Lower lobe of right lung (tissue), 2 donors: ENCODE measurements at places on chromosomes 2 and 18. TPM values are rescaled to one million over a fixed set of nuclear protein-coding genes. Genes with fewer than 3 reads are reported as not detected.

- peaks cover 98% of the 10 kb centered on the region for H3K36me3 ChIP-seq
- no peak overlapping the region for H3K27ac ChIP-seq
- no peaks in the 10 kb centered on the region for H3K27me3 ChIP-seq
- H3K4me3 ChIP-seq: no peak overlapping the region
Measured at GRCh38 chr2:217875556-217876252, 127.1 kb downstream of the TNS1 start.

DNA sequence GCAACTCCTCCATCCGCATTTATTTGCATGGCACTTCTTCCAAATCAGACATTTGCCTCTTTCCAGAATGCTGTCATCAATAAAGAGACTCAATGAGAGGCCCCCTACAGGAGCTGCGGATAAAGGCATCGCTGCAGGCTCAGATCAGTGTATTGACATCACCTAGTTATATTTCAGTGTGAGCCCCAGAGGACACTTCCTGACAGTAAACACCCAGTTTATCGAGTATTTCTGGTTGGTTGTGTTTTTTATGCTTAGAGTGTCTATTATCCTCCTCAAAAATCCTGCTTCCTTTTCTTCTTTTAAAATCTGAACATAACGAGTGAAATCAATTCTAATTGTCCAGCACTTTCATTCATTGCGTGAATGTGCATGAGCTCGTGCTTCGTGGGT, 38.8 kb downstream of the NRP2 start:
- H3K4me1 ChIP-seq: peaks cover 24% of the 10 kb centered on the region
- H3K27me3 ChIP-seq: no peaks in the 10 kb centered on the region
- no peak for DNase-seq
- no peak overlapping the region for H3K27ac ChIP-seq

DNA sequence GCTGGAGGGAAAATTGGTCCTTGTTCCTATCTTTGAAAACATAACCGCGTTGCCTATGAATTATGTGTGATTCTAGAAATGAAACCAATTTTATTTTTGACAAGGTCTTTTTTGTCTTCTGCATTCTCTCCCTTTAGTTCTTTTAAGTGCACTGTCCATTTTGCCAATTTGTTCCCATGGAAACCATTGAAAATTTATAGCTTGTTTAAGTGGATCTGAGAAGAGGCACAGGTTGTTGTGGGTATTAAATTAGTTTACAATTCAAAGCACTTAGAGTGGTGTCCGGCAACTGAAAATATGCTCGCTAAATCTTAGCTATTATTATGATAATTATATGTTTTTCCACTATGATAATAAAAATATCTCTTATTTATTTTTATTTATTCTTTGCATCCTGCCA, 107.5 kb upstream of the FSHR start:
- no peaks in the 10 kb centered on the region for H3K4me1 ChIP-seq
- H3K27me3 ChIP-seq: no peaks in the 10 kb centered on the region
- no peak overlapping the region for H3K27ac ChIP-seq
- H3K4me3 ChIP-seq: no peak overlapping the region
- H3K36me3 ChIP-seq: no peaks in the 10 kb centered on the region
- DNase-seq: no peak

DNA sequence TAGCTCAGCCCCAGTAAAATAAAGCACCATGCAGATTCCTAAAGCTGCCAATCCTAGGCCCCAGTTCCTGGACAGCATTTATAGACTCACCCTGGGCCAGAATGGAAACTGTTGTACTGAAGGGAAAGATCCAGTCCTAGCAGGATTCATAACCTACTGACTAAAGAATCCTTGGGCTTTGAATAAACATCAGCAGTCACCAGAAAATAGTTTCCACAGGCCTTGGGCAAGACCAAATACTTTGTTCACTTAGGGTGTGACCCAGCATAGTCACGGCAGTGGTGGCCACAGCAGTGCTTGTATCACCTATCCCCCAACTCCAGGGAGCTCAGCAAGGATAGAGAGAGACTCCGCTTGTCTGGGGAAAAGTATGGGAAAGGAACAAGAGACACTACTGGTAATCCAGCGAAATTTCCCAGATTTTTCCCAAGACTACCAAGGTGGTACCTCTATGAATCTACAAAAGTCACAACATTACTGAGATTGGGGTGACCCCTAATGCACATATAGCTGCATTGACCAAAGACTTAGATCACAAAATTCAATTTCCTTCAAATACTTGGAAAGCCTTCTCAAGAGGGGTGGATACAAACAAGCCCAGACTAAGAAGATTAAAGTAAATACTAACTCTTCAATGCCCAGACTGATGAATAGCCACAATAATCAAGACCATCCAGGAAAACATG, 748.1 kb upstream of the LRATD1 start:
- no peak for DNase-seq
- H3K36me3 ChIP-seq: no peaks in the 10 kb centered on the region

- H3K27ac ChIP-seq: no peak overlapping the region
- no peaks in the 10 kb centered on the region for H3K4me1 ChIP-seq
- no peak for DNase-seq
- no peak overlapping the region for H3K4me3 ChIP-seq
- no peaks in the 10 kb centered on the region for H3K27me3 ChIP-seq
- H3K36me3 ChIP-seq: no peaks in the 10 kb centered on the region
Measured at GRCh38 chr18:24543795-24544498, 83.5 kb downstream of the HRH4 start.

GRCh38 chr2:239871481-239872435, 153.4 kb downstream of the NDUFA10 start:
- H3K4me3 ChIP-seq: no peak overlapping the region
- no peak for DNase-seq
- H3K27ac ChIP-seq: no peak overlapping the region
- no peaks in the 10 kb centered on the region for H3K27me3 ChIP-seq
- no peaks in the 10 kb centered on the region for H3K36me3 ChIP-seq

DNA sequence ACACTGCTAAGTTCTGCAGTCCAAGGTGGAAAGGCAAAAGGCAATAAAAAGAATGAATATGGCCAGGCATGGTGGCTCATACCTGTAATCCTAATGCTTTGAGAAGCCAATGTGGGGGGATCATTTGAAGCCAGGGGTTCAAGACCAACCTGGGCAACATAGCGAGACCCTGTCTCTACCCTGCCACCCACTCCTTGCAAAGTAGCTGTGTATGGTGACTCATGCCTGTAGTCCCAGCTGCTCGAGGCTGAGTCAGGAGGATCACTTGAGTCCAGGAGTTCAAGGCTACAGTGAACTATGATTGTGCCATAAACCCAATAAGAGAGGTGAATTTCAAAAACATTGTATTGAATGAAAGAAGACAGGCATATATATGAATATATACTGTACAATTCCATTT, 2.4 kb downstream of the MYL12B start:
- H3K27me3 ChIP-seq: no peaks in the 10 kb centered on the region
- DNase-seq: no peak
- peak overlapping the region; percentile 81 for H3K4me3 ChIP-seq
- H3K4me1 ChIP-seq: peaks cover 79% of the 10 kb centered on the region

GRCh38 chr2:195604706-195605105, 52.3 kb upstream of the SLC39A10 start:
- H3K27me3 ChIP-seq: no peaks in the 10 kb centered on the region
- peaks cover 11% of the 10 kb centered on the region for H3K4me1 ChIP-seq
- H3K4me3 ChIP-seq: no peak overlapping the region

DNA sequence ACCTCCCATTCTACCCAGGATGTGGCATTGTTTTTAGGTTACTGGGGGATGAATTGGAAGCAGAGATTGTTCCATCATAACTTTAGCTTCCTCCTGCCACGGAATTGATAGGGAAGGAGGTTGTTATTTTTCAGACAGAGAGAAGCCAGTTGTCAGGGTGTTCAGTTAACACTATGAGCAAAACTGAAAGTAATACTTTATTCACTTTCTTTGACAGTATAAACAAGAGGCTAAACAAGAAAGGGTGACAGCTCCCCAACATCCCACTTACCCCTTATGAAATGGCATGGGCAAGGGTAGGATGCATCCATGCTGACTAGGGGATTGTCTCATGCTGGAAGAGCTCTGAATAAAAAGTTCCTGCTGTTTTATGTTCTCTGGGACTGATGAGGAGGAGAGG, 36.4 kb upstream of the GAREM1 start:
- no peaks in the 10 kb centered on the region for H3K36me3 ChIP-seq
- no peaks in the 10 kb centered on the region for H3K27me3 ChIP-seq
- DNase-seq: no peak
- H3K27ac ChIP-seq: no peak overlapping the region

GRCh38 chr2:205915130-205915524, 170.8 kb downstream of the INO80D start:
- no peak overlapping the region for H3K27ac ChIP-seq
- no peaks in the 10 kb centered on the region for H3K36me3 ChIP-seq
- no peaks in the 10 kb centered on the region for H3K4me1 ChIP-seq
- no peaks in the 10 kb centered on the region for H3K27me3 ChIP-seq
- DNase-seq: no peak

DNA sequence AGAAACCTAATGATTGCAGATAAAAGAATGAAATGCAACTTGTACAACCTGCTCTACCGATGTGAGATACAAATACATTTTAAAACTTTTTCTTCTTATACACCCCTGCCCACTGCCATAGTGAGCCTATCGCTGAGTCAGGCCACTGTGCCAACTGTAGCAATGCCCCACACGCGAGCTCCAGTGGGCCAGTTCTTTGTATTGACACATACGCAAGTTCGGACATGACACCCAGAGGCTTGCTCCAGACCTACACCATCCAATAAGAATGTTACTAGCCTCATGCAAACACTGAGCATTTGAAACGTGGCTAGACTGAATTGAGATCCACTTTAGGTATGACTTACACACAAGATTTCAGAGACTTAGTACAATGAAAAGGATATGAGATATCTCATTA, 340.1 kb downstream of the ARHGAP15 start:
- no peak overlapping the region for H3K4me3 ChIP-seq
- peaks cover 5% of the 10 kb centered on the region for H3K4me1 ChIP-seq
- H3K27me3 ChIP-seq: no peaks in the 10 kb centered on the region
- no peak overlapping the region for H3K27ac ChIP-seq

GRCh38 chr2:223591596-223591995, 10.6 kb downstream of the SCG2 start:
- no peak overlapping the region for H3K27ac ChIP-seq
- no peak overlapping the region for H3K4me3 ChIP-seq
- no peaks in the 10 kb centered on the region for H3K4me1 ChIP-seq
- H3K27me3 ChIP-seq: no peaks in the 10 kb centered on the region
- DNase-seq: no peak

The LAMA1 gene
- 0.65 TPM for total RNA-seq

The MYCN gene
- 0.68 TPM for total RNA-seq

The GALNT5 gene
- total RNA-seq: 33.9 TPM
